ENCODE measurements at places on chromosomes 7 and 10.
A peak's percentile ranks its signal among the peaks of the same experiment; 100 is the strongest.

GRCh38 chr10:104333728-104334373 is 4.4 kb downstream of the ITPRIP start:
- DNase-seq: no peak

- DNase-seq: no peak
Measured at GRCh38 chr7:39971924-39972323, 21.9 kb downstream of the CDK13 start.

DNA sequence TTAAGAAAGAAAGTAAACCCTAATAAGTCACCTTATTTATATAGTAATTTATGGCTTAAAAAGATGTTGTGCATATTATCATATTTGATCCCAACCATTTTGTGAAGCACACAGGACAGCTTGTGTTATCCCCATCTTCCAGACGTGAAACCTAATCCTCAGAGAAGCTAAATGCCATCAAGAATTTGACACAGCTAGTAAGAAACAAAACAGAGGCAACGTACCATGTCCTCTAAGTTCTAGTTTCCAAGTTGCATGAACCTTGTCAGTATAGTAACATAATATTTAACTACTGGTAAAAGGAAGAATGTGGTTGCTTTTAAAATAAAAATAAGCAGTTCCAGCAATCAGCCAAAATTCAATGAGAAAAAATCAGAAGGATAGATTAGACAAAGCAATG is 41.5 kb downstream of the PTN start:
- no peak for DNase-seq

- no peak for DNase-seq
Measured at GRCh38 chr10:5818894-5819293, 5.7 kb upstream of the GDI2 start.

DNA sequence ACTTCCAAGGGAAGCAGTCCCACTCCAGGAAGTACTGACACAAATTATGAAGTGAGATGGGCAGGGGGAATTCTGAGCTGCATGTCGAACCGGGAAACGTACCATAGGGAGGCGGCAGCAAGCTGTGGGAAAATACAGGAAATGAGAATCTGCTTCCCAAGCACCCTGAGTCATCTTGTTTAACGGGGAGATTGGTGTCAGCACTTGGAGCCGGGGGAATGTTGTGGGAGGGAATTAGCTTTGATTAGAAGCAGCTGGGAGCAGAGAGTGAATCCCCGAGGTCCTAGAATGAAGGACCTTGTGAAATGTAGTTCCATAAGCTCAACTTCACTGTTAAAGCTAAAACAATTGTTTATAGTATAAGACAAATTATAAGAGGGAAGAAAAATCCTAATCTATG is 141.4 kb upstream of the PRKCQ start:
- peak; percentile 97 for DNase-seq

- no peak for DNase-seq
Measured at GRCh38 chr10:43417950-43418768, 9.2 kb upstream of the HNRNPF start.

DNA sequence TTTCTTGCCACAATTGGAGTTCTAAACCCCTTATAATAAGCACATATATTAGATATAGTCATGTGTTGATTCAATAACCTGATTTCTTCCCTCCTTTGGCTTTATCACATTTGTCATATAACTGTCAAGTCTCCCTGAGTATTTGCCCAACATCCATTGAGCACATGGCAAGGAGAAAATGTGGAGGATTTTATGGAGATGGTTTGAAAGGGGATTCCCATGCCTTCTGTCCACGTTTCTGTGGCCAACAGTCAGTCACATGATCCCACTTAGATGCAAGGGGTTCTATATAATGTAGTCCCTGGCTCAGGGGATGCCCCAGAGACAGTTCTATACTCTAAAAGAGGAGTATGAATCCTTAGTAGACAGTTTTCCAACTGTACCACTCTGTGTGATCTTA is 577.7 kb downstream of the NRG3 start:
- DNase-seq: no peak

GRCh38 chr7:77351539-77352004 is 64.6 kb downstream of the GSAP start:
- no peak for DNase-seq

GRCh38 chr10:77763453-77764430 is 126.1 kb upstream of the KCNMA1 start:
- no peak for DNase-seq

GRCh38 chr10:17742918-17743317 is 9.1 kb upstream of the TMEM236 start:
- DNase-seq: no peak

GRCh38 chr7:13312307-13312706 is 624.9 kb downstream of the ARL4A start:
- DNase-seq: no peak

- no peak for DNase-seq
Measured at GRCh38 chr7:66205741-66206090, 582 bp downstream of the TPST1 start.

- DNase-seq: no peak
Measured at GRCh38 chr7:85659364-85659763, 472.5 kb upstream of the SEMA3D start.

DNA sequence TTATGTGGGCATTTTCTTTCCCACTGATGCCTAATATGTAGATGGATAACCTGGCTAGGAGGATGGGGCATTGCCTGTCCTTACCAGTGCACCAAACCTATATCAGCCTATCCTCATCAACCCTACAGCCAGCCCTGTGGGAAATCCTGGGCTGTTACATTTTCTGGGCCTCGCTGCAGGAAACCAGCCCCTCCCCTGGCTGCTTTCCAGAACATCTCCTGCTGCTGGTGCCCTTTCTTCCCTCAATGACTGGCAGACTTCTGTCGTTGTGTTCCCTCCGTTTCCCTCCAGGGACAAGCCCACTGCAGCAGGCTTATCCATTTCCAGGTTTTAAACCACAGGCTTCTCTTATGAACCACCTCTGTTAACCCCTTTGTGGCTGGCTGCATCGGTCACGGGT is 486.1 kb upstream of the COBL start:
- no peak for DNase-seq

DNA sequence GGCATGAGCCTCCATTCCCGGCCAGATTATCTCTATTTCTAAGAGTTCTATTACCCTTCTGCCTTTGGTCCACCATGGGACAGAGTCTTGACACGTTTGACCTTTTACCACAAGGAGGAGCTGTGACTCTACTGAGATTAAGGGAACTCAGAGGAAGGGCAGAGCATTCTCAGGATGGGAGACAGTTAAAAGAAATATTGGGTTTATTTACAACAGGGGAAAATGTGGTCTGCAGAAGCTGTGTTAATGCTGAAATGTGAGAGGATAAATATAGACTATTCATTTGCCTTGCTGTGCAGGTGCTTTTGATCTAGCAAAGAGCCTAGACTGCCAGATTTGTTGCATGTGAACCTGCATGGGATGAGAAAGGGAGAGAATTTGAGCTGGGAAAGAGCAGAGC is 45.8 kb upstream of the PRSS58 start:
- no peak for DNase-seq

GRCh38 chr7:110857106-110857505 is 233.8 kb upstream of the LRRN3 start:
- DNase-seq: no peak

GRCh38 chr7:93378131-93378760 is 146.1 kb downstream of the VPS50 start:
- no peak for DNase-seq

- peak; percentile 9 for DNase-seq
Measured at GRCh38 chr10:107653832-107654287, 489.4 kb upstream of the SORCS1 start.

DNA sequence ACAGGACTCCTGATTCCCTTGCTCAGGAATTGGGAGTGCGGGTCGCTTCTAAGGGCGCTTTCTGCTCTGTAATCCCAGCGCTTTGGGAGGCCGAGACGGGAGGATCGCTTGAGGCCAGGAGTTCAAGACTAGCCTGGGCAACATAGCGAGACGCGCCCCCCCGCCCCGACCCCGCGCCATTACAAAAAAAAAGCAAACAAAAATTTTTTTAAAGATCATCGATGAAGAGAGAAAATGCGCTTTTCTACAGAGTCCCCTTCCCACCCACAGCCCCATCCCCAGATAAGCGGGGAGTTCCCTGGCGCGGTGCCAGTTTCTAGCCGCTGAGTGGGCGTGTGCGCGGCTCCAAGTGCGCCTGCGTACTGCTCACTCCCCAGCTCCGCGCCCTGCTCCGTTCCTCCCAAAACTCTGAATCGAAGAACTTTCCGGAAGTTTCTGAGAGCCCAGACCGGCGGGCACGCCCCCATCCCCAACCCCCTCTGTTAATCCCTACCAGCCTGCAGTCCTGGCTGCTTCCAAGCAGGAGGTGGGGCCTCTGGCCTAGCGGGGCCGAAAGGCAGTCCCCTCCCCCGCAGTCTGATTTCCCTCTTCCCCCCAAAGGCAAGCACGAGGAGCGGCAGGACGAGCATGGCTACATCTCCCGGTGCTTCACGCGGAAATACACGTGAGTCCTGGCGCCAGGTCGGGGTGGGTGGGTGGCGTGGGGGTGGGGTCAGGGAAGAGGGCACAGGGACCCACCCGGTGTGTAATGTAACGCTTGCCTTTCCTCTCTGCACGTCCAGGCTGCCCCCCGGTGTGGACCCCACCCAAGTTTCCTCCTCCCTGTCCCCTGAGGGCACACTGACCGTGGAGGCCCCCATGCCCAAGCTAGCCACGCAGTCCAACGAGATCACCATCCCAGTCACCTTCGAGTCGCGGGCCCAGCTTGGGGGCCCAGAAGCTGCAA is 1.0 kb downstream of the HSPB1 start:
- peak; percentile 76 for DNase-seq

GRCh38 chr10:101558204-101558603 is 29.9 kb downstream of the POLL start:
- DNase-seq: no peak

GRCh38 chr7:155300641-155301452 is 3.2 kb downstream of the INSIG1 start:
- no peak for DNase-seq

DNA sequence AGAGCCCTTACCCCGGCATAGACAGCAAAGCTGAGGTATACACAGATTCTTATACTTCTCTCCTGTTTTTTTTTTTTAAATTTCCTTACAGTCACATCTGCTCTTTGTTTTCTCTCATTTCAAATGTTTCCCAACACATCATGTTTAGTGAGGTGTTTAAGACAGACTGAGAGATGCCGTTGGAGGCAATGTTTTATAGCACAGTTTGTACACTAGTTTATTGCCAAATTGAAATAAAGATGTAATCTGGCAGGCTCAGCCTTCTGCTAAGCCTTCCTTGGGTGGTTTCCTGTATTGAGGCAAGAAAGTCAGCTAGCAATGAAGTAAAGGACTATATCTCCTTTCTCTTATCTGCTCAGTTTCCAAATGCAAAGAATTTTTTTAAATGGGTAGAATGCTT is 393.4 kb downstream of the SORCS1 start:
- no peak for DNase-seq

GRCh38 chr10:75292794-75293445 is 57.2 kb upstream of the COMTD1 start:
- no peak for DNase-seq

DNA sequence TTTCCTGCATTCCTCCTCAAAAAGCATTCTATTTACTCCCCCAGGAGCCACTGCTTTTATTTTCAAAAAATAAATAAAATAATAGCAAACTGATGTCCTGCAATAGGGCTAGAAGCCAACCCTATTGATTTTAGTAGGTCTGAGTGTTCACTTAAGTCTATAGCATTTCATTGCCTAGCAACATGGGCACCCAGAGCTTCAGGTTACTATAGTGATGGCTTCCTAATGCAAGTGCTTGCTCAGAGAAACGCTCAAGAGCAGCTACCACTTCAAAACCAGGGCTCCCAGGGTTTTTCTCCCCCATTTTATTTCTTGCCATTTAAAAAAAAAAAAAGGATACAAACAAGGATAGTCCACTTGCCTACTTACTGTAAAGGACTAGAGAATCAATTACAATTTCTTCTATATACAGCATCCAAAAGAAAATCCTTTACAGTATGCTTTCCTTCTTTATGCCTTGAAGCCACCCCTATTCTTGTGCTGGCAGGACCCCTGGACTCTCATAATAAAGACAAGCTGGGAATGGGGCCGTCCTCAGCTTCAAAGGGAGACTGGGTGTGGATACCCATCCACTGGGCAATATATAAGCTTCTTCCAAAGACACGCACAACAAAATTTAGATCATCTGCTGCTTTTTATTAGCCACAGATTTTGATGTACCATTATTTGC is 133.3 kb downstream of the VPS41 start:
- DNase-seq: no peak

DNA sequence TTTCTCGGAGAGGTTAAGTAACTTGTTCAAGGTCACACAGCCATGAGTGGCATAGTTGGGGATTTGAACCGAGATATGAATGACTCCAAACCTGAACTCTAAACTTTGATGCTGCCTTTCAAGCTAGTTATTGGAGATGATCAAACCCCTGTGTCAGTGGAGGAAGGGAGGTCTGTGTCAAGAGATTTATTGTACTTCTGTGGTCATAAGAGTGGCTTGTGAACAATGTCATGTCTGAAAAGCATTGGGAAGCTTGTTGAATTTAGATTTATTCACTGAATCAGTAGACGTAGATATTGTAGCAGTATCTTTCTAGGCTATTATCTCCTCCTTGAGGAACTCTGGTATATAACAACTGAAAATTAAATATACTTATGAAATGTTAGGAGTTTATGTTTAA is 27.3 kb downstream of the SNX10 start:
- no peak for DNase-seq

DNA sequence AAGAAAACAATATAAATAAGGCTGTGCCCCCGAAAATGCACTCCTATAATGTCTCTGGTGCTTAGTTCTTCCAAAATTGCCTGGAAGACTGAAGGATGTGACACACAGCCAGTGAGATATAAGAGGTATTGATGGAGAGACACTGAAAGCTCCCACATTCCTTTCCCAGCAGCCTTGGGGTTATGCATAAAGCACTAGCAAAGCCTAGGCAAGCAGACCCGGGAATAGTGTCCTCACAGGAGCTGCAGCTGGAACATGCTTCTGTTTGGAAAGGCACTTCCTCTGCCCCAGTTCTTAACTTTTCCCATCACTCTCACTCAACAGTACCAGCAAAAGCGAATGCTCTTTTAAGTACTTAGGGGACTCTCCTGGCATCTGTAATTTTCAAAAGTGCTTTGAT is 178.0 kb downstream of the AMPH start:
- no peak for DNase-seq

GRCh38 chr10:130013335-130014262 is 49.5 kb upstream of the EBF3 start:
- no peak for DNase-seq

Measured in GM04504 (cell line).